ENCODE measurements at places on chromosomes 3 and 15.

- DNase-seq: peak; percentile 67
These were observed 26.3 kb downstream of the DPH6 start for GRCh38 chr15:35519541-35520149.

DNA sequence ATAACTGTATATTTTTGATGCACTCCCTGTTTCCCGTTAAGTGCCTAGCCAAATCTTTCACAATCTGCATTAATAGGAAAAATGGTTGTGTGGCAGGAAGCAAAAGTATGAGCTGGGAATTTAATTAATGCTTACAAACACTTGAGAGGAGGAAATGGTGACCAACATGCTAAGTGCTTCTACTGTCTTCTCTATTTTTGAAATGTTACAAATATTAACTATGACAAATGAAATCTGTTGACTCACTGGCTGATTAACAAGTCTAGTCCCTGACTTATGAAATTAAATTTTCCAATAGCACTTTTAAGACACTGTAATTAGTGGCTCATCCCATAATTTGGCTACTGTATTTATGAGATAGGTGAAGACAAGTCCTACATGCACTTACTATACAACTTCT, 446.9 kb upstream of the DPPA4 start:
- DNase-seq: no peak

- no peak for DNase-seq
These were observed 137.7 kb upstream of the TMEM108 start for GRCh38 chr3:132900481-132900880.

- no peak for DNase-seq
These were observed 11.9 kb upstream of the CD200R1L start for GRCh38 chr3:112858410-112859069.

- DNase-seq: no peak
These were observed 291.7 kb upstream of the ROPN1 start for GRCh38 chr3:124283652-124284023.

GRCh38 chr15:60555291-60555690, 76.3 kb upstream of the ICE2 start:
- no peak for DNase-seq

GRCh38 chr15:91603384-91604080, 250.0 kb upstream of the SLCO3A1 start:
- no peak for DNase-seq

DNA sequence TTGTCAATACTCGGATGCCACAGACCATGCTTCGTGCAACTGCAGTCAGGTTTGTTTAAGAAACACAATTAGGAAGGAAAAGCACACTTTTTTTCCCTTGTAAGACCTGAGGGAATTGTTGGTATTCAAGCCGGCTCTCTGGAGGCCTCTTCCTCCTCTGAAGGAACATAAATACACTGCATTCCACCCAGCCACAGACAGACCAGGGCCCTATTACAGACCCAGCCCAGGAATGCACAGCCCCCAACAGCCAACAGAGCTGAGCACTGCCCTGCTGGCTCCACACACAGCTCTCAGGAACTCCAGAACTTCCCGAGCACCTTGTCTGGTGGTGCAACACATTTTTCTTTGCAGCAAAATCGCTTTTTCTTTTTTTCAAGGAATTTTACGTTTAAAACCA, 488.7 kb upstream of the PROK2 start:
- no peak for DNase-seq

DNA sequence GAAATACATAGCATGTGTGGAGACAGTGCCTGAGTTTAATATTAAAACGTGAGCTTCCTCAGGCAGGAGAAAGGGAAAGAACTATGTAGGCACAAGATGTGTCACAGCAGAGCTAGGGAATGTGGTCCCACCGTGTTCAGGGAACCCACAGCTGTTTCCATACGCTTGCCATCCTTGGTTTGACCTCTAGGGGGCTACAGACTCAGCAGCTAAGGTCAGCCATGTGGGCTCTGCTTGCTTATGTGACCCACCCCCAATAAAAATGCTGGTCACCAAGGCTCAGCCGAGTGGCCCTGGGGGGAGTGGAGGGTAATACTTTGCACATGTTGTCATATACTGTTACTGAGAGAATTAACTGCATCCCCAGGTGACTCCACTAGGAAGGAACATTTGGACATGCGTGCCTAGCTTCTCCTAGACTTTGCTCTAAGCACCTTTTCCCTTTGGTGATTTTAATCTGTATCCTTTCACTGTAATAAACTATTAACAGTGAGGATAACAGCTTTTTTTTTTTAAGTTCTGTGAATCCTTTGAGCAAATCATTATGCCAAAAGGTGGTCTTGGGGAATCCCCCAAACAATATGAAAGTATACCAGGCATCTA, 3.3 kb downstream of the TUBGCP5 start:
- DNase-seq: peak; percentile 31

DNA sequence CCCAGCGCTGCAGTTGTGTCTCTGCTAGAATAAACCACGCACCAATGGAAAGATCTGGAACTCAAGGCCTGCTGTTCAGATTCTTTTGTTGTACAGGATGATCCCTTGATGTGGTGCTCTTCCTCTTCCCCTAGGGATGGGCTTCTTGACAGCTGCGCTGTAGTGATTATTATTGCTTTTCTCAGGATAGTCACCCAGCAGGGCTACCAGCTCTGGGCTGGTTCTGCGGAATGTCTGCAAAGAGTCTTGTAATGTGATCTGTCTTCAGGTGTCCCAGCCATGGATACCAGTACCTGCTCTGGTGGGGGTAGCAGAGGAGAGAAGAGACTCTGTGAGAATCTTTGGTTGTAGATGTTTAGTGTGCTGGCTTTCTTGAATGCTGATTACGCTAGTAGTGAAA, 974.2 kb downstream of the NSUN3 start:
- DNase-seq: no peak

DNA sequence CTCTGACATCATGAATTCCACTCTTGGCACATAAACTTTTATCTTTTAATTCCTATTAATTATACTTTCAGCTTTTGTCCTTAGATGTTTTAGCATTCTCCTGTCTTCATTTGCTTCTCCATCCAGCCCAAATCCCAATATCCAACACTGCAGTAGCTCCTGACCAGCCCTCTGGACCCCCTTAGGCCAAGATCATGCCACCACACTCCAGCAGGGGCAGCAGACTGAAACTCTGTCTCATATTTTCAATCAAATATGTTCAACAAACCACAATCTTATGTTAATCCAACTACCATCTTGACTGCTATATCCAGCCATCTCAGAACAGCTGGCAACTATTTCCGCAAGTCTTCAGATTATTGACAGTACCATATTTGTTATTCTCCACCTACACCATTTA, 315.8 kb upstream of the ROBO2 start:
- DNase-seq: no peak

- no peak for DNase-seq
These were observed 39.6 kb upstream of the ICE2 start for GRCh38 chr15:60518511-60518910.

DNA sequence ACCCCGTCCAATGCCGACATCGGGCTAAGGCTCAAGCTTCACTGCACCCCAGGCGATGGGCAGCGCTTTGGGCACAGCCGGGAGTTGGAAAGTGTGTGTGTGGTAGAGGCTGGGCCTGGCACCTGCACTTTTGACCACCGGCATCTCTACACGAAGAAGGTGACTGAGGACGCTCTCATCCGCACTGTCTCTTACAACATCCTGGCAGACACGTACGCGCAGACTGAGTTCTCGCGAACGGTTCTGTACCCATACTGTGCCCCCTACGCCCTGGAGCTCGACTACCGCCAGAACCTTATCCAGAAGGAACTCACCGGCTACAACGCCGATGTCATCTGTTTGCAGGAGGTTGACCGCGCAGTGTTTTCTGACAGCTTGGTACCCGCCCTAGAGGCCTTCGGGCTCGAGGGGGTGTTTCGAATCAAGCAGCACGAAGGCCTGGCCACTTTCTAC, 1.0 kb downstream of the PDE12 start:
- peak; percentile 54 for DNase-seq

GRCh38 chr3:3560591-3561311, 238.5 kb upstream of the LRRN1 start:
- no peak for DNase-seq

DNA sequence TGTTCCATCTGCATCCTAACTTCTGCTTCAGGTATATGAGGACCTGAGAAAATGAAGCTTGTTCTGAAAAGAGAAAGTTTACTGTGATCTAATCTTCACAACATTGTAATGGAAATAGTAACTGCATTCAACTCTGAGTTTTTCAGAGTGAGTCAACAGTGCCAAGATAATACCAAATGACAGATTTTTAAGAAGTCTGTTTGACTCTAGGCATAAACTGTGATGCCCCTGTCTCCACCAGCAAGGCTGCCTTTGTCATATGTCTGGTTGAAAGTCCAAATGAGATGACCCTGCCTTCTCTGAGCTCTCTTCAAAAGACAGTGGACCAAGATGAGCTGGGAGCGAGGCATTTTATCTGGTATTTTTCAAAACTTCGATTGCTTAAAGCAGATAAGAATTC, 44.8 kb upstream of the B3GNT5 start:
- no peak for DNase-seq

DNA sequence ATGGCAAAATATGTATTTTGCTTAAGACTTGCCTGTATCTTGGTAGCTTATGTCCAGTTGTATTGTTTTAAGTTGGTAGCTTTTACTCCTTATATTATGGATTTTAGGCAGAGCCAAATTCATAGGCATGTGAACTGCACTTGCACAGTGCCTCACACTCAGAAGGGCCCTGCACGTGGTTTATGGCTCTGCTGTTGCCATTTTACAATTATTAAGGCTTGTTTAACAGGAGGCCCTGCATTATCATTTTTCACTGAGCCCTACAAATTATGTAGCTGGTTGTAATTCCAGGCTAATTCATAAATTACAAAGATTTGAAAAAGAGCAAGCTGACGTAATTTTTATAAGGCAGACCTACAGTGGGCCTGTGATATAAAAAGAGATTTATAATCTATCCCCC, 537.6 kb upstream of the UBE2E2 start:
- no peak for DNase-seq

GRCh38 chr3:84547207-84547606, 411.6 kb upstream of the CADM2 start:
- DNase-seq: no peak

DNA sequence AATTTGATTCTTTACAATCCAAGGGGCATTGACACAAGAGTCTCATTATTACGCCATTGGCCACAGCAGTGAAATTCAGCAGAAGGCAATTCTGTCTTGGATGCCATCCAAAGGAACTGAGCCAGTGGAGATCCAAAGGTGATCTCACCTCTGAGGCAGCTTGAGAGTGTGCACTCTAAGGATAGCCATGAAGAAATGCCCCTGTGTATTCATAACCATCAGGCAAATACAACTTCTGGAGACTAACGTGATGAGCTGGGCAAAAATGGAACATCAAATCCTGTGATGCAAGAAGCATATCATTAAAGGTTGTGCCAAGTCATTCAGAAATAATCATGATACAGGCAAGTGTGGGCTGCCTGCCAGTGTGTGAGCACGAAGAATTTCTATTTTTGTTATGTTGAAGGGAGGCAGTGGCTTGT, 41.4 kb downstream of the ROBO2 start:
- DNase-seq: no peak

All from hematopoietic multipotent progenitor cell treated with erythropoietin and hydrocortisone succinate and interleukin-3 and kit ligand, for 17 days (in vitro differentiated cells).